NCI-H146 (cell line): ENCODE measurements at places on chromosomes 1 and 21.

DNA sequence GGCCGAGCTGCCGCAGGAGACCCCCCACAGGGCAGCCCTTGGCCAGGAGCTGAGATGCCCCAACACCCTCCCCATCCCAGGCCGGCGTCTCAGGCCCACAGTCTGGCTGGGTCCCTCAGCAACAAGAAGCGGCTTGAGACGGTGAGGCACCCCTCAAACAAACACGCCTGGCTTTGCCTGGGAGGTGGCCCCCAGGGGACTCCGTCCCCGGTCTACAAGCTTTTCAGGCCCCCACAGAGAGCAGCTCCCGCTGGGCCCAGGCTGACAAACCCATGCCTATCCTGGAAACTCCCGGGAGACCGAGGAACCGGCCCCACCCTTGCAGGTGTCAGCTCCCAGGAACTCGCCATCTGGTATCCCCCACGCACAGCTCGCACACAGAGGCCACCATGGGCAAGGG, 67.0 kb downstream of the ARHGEF16 start:
- DNase-seq: no peak

DNA sequence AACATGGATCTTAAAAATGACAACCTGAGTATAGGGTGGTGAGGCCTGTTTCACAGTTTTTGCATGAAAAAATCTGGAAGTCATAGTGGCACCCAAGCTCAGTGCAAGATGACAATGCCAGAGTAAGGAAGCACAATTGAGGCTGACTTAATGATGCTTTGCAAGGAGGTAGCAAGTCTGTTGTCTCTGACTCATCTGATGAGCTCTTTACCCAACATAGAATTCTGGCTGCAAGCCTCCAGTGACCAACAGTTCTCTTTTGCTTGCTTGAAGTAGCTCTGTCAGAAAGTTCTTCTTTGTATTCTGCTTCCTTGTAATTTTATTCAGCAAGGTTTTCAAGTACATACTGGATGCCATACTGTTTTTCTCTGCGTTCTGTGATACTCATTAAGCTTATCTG, 117.1 kb downstream of the FOXD2 start:
- DNase-seq: no peak

- DNase-seq: no peak
These were observed 70.8 kb downstream of the ZNF648 start for GRCh38 chr1:181990728-181991127.

- DNase-seq: no peak
These were observed 2.1 kb downstream of the C1orf167 start for GRCh38 chr1:11764115-11764514.

GRCh38 chr1:192539297-192540092, 36.1 kb upstream of the RGS1 start:
- DNase-seq: no peak

- DNase-seq: no peak
These were observed 35.5 kb downstream of the SLC66A1 start for GRCh38 chr1:19347533-19348172.

DNA sequence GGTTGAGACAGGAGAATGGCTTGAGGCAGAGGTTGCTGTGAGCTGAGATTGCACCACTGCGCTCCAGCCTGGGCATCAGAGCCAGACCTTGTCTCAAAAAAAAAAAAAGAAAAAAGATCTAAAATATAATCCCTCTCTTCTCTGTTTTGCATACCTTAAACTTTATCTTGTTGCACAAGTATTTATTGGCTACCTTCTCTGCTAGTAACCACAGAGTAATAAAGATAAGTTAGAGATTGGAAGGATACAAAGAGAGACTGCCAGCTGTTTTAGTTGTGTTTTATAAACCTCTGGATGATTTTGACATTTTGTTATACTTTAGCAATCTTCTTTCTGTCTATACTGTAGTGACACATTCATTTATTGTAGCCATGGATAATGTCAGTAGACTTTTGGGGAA, 27.7 kb downstream of the AGO3 start:
- DNase-seq: no peak

DNA sequence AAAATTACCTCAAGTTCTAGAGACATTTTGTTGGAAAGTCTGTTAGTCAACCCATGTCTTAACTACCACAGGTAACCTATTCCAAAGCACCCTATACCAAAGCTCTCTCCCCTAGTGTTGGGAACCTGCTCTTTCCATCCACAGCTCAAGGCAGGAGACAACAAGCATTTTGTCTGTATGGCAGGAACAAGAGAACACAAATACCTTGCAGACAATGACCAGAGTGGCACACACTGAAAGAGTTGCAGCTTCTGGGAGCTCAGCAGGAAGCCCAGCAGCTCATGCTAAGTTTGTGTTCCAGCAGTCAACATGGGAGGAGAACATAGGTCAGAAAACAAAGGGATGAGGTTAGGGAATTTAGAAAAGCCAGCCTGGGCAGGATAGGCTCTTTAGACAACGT, 300.8 kb downstream of the HHIPL2 start:
- no peak for DNase-seq

DNA sequence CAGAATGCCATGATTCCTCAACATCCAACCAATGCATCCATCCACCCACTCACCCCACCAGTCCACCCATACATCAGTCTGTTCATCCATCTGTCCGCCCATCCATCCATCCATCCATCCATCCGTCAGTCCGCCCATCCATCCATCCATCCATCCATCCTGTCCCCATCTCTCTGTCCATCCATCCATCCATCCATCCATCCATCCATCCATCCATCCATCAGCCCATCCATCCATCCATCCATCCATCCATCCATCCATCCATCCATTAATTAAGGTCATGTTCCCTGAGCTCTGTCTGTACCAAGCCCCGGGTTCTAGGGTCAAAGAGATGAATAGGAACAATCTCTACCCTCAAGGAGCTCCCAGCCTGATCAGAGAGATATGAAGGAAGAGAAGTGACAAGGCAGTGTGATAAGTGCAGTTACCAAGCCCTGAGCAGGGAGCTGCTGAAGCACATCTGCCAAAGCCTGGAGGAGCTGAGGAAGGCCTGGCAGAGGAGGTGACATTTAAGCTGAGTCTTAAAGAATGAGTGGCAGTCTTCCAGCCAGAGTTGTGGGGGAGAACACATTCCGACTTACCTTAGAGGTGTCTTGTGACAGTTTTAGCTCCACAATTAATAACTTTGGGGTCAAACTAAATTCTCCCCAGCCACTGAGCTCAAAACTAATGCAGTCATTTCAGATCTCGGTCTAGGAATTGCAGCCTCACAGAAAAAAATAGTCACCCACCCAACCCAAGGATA, 47.9 kb downstream of the GRIK3 start:
- no peak for DNase-seq

DNA sequence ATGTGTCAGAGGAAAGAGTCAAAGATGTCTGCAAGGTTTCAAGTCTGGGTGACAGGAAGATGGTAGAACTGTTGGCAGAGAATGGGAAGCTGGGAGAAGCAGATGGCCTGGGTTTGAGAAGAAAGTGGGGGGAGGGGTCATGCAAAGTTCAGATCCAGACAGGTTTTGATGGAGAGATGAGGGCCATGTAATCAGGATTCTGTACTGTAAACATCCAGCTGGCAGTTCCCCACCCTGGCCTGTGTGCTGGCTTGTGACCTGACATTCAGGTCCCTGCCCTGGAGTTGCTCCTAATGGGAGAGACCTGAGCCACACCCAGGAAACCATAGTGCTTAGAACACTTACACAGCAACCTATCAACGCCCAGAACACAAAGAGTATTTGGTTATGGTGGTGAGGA, 15.6 kb upstream of the ETV3 start:
- DNase-seq: no peak
